ENCODE measurements at places on chromosomes 1 and 21.

- DNase-seq: no peak
Observed at GRCh38 chr1:158932171-158932570, 819 bp downstream of the PYHIN1 start.

DNA sequence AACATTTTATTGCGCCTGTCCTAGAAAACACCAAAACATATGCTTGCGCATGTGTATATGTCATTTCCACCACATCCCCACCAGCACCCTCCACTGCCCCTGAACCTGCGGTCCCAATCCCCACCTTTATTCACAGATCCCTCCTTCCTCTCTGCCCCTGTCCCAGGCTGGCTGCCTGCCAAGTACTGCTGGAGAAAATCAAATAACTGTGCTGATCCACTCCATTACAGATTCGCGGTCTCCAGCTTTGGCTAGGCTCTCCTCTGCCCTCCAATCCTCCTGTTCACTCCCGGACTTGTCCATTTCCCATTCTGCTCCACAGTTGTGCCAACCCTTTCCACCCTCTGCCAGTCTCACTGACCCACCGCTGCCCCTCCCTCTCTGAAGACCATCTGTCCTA, 59.3 kb upstream of the GJB5 start:
- DNase-seq: no peak

GRCh38 chr1:44227211-44227610, 13.9 kb downstream of the DMAP1 start:
- peak; percentile 61 for DNase-seq

- DNase-seq: no peak
Observed at GRCh38 chr1:175472464-175472863, 270.9 kb downstream of the TNR start.

DNA sequence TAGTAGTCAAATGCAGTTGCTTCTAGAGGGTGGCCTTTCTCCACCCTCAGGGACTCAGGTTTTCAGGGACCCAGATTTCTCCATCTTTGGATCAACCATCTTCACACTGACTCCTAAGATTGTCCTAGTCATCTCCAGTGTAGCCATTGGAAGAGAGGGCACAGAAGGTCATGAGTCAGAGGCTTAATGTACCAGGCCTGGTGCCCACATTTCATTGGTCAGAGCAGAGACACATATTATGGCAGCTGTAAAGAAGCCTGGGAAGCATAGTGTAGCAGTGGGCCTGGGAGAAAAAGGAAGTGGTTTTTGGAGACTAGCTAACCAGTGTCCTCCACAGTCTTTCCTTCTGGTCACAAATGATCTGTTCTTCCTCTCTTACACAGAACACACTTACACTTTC, 122.5 kb downstream of the GIPC2 start:
- no peak for DNase-seq

GRCh38 chr1:168638884-168639283, 62.5 kb downstream of the XCL1 start:
- DNase-seq: no peak

GRCh38 chr1:93440272-93440671, 7.6 kb upstream of the FNBP1L start:
- no peak for DNase-seq

DNA sequence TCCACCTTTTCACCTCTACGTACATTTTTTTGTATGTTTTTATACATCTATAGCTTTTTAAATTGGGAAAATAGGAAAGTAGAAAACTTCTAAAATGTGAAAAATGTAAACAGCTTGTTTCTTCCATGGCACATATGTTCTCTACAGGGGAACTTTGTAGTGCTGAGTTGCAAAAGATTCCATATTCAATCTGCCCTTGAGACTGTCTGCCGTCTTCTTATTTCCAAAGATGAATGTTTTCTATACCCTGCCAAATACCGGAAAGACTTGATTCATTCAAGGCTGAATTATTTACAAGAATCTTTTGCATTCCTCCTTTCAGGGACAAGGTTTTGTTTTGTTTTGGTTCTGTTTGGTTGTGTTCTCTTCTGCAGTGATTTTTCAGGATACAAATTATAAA, 1334.5 kb upstream of the ADGRL4 start:
- no peak for DNase-seq

- DNase-seq: peak; percentile 31
Observed at GRCh38 chr1:160162931-160163330, 11.5 kb downstream of the ATP1A4 start.

DNA sequence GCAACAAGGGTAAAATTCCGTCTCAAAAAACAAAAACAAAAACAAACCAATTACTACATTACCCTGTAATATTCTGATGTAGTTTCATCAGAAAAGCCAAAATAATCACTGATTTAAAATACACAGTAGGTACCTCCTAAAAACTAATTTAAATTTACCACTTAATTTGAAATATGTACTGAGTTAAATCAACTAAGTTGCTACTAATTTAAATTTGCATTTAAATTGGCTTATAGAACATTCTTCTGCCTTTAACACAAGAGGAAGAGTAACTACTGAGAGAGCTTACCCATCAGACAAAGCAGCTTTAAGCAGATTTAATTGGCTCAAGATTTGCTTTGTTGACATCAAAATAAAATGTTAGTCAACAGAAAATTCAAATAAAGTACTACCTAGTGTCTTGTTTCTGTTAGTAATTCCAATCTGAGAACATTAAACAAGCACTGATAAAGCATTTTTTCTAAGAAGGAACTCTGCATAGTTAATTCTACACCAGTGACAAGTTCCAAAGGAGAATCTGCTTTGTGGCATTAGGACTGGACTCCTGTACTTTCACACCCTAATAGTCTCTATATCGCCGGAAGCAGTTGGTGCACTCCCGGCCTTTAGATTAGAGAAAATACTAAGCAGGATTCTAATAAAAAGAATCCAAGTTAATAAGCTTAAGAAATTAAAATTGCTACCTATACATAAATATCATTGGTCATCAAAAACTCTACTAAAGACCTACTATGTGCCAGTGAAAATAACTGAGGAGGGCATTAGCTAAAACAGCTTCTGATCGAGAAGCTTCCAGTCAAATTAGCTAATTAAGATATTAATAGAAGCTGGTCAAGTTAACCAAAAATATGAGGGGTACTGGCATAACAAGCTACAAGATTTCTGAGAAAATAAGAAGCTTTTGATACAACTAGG, 8.4 kb downstream of the LUZP1 start:
- DNase-seq: no peak

DNA sequence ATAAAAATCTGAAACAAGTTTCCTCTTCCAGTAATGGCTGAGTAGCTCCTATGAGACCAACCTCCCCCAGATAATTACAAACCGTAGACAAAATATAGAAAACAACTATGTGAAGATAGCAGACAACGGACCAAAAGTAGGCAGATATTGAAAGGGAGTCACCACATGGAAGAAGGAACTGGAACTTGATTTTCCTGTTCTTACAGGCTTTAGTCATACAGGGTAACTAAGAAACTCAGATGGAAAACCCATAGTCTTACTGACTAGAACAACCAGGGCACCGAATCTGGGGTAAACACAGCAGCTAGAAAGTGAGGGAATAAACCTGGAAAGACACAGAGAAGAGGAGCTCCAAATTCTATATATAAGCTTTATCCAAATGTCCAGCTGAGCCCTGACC, 26.0 kb downstream of the LMX1A start:
- DNase-seq: no peak

GRCh38 chr1:207999972-208000371, 89.0 kb upstream of the CD34 start:
- DNase-seq: no peak

- no peak for DNase-seq
Observed at GRCh38 chr1:1307261-1307922, 338 bp downstream of the ACAP3 start.

- DNase-seq: no peak
Observed at GRCh38 chr21:32732544-32732943, 4.7 kb upstream of the SYNJ1 start.

DNA sequence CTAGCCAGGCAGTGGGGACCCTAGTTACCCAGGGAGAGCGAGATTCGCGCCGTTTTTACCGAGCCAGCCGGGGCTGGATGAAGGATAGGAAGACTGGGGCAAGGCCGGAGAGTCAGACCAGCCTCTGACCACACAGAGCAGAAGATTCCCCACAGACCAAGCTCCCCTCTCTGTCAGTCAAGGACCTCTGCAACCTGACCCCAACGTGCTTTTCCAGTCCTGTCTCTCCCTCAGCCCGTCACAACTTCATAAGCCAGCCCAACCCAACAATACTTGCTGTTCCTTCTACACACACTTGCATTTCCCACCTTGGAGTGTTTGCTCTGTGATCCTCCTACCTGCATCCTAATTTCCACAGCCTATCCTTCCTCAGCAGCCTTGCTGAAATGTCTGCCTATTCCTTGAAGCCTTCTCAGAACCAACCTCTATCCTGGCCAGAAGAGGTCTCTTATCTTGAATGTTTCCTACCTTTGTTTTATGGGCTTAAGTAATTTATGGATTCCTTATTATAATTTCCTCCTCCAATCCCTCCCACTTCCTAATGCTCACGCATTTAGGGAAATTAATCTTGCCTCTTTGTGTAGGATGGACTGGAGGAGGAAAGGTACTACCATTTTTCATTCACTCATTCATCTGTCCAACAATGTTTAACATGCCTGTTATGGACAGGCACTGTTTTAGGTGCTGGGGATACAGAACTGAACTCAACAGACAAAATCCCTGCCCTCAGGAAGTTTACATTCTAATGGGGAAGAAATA, at the start of gene GSTM3:
Gene GSTM3 (minus strand): TSS at position 424 of the 759 bp plus-strand sequence. CDS start 751 bp downstream, outside the sequence.
- DNase-seq: no peak

GRCh38 chr21:14366998-14367397, 15.9 kb downstream of the HSPA13 start:
- DNase-seq: peak; percentile 30

DNA sequence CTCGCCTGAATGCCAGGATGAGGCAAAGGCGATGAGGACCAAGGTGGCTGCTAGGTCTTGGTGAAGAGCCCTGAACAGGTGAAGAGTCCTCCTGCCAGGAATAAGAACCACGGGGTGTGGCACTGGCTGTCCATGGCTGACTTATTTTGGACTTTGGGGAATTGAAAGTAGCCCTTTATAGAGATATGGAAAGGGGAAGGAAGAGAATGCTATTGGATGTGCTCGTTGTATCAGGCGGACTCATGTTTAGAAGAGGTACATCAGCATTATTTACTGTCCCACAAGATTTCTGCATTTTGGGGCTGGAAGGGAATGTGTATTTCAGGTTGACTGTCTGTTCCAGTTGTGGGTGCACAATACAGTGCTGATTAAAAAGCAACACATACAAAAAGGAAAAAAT, 465.8 kb downstream of the DSCAM start:
- no peak for DNase-seq

- DNase-seq: no peak
Observed at GRCh38 chr1:228013935-228014930, 7.4 kb downstream of the WNT3A start.

- DNase-seq: peak; percentile 88
Observed at GRCh38 chr21:42080788-42081083, 9.6 kb downstream of the UMODL1 start.

DNA sequence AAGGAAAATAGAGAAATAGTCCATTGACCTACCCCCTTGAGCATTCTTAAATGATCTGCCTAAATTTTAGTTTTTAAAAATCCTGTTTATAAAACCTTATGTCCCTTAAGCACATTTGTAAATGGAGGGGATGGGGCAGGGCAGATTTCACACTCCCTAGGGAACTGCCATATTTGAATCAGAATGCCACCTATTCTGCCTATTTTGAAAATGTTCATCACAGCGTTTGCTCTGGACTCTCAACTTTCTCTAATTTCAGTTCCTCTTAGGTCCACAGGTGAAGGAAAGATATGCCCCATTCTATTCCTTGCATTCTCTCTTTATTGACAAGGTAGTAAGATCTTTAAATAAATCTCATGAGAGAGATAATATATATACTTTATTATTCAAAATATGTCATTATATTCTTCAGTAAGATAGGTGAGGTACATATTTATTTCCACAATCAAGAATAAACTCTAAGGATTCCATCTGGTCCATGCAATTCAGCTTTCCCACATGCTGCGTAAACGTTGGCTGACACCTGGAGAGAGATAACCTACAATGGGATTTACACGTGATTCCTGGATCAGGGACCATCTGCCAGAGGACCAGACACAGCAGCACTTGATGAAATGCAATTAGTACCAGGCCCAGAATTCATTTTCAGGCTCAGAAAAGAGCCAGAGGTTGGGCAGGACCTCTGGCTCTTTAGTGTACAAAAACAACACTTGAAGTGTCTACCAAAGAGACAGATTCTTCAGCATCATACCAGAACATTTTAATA, 1.2 kb upstream of the LPGAT1 start:
- DNase-seq: no peak

DNA sequence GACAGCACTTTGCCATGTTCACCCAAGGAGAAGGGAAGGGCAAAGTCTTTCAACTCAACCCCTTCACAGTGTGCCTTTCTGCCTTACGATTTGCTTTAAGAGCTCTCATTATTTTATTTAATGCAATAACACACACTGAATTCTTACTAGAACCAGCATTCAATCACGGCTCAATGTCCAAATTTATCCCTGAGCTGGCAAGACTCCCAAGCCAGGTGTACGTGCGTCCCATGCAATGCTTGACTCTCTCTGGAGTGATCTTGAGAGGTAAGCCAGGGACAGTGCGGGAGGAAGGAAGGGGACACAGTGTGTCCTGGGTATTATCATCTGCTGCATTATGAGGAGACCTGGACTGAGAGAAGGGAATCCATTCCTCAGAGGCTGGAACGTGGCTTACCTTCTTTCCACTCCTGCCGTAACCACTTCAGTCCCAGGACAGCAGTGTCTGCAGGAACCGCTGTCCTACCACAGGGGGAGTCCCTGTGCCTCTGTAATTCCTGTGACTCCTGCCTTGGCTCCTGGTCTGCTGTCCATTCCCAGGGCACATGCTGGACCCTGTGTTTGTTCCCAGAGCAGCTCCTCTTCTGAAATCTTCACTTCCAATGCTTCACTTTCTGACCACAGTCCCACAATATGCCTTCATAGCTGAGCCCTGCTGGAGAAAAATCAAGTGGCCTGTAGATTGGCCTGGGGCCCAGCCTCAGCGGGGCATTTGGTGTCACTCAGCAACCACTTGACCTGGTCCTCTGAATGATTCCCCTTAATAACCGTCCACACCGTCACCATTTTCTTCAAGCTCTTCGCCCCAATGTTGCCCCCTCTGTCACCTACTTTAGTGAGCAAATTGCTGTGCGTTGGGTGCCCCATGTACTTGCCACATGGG, 28.6 kb upstream of the STUM start:
- DNase-seq: no peak

DNA sequence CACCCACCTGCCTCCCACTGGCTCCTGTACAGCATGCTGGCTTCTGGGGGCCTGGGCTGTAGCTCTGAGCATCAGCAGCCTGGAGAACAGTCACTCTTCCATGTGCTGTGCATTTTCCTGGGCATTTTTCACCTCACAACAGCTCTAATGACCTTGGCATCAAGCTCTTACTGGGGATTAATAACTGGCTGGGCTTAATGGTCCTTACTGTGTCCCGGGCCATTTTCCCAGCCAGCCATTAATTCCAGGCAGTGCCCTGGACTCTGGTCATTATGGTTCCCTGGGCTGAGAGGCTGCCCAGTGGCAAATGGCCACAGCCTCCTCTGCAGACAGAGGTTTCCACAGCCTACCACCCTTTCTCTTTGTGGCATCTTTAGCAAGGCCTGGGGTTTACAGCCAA, 171.8 kb downstream of the ST6GALNAC5 start:
- DNase-seq: no peak

All from CD14-positive monocyte (primary cell).